ENCODE measurements at places on chromosomes 7 and 10.

DNA sequence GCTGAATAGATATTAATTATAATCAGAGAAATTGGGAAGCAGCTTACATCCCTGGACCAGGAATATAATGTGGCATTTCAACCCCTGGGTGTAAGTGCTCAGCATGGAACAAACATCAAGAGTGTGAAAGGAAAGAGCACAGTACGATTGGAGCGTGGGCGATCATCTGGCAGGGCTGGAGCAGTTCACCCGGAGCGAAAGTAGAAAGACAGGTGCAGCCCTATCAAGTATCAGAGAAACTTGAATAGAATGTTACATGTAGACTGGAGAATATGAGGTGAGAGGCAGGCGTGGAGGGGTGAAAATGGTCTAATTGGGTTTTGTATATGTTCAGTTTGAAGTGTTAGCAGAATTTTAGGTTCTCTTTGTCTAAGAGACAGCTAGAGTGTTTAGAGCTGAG is 303.0 kb downstream of the MDFIC start:
- no peak for DNase-seq

DNA sequence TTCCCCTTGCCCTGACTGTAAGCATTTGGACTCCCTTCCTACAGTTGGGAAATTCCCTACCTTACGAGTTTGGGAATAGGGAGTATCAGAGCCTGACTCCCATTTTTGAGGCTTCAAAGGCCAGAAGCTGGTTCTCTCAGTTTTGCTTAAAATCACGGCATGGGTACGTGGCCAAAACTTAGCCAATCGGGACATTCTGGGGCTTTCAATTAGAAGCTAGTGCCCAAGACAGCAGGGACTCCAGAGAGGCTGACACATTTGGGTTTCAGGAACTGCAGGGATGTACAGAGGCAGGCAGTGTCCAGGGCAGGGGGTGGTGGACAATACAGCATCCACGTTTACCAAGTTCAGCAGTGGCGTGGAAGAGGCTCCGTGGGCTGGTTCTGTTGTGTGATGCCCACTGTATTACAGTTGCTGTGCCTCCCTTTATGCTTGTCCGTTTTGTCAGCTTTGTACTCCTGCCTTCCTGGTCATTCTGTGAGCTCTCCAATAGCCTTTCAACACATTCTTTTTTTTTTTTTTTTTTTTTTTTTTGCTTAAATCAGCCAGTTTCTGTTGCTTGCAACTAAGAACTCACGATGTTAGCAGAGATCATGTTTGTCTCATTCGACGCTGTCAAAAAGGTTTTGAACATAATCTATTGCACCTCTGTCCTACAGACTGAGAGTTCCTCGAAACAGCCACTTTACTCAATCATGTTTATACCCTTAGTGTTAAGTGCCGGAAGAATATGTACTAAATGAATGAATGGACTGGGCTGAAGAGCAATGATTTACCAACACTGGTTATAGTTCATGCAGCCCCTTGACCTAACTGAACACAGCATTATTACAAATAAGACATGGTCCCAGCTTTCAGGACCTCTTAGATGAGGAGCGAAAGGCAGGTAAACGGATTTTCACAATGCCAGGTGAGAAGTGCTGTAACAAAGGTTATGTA is 1.1 kb downstream of the GGCT start:
- DNase-seq = no peak

- no peak for DNase-seq
Observed at GRCh38 chr10:94324609-94325233, 38.0 kb downstream of the NOC3L start.

DNA sequence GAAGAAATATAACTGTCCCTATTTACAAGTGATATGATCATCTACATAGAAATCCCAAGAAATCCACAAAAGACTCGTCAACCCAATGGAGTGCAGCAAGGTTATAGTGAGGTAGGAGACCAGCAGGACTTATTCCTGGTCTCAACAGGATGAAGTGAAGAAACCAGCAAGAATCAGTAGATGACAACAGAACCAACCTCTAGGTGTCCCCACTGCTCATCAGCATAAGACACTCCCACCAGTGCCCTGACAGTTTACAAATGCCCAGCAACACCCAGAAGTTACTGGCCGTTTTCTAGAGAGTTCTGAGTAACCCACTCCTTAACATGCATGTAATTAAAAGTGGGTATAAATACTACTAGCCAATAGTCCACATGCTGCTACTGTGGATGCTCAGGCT is 470.5 kb upstream of the LRRTM3 start:
- DNase-seq = no peak

DNA sequence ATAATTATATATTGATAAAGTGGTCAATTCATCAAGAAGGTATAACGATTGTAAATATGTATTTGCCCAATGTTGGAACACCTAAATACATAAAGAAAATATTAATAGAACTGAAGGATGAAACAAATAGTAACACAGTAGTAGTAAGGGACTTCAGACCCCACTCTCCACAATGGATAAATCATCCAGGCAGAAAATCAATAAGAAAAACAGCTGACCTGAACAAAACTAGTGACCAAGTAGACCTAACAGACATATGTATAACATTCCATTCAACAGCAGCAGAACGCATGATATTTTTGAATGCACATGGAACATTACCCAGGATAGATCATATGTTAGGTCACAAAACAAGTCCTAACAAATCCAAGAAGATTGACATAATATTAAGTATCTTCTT is 286.1 kb upstream of the BMPER start:
- no peak for DNase-seq

GRCh38 chr7:137209151-137209817 is 134.2 kb downstream of the PTN start:
- DNase-seq = no peak

- DNase-seq = no peak
Observed at GRCh38 chr7:116120839-116121238, 89.5 kb upstream of the TES start.

- no peak for DNase-seq
Observed at GRCh38 chr7:76428149-76428823, 3.5 kb downstream of the ZP3 start.

DNA sequence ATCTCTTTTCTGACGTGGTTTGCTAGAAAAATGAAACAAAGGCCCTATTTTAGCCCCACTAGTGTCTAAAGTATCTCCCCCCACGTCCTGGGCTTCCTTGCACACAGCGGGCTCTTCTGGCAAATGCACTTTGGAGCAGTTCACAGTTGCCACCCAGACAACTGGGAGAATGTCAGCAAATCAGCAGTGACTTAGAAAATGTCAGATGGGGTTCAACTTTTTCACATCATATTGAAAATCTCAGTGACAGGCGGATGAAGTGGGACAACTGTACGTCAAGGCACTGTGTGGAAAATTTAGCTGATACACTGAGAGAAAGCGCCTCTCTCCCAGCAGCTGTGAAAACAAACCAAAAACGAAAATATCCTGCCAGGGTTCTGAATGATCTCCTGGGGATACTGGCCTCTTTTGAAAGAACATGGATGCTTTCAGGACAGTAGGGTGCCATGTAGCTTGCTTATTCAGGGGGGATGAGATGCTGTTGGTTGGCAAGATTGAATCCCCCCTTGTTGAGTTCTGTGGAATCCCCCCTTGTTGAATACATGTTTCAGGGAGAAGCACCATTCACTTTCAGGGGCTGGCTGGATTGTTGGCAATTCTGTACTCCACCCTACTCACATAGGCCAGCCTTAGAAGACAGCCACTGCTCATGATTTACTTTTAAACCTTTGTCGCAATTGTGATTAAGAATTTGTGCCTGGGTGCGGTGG is 372.8 kb upstream of the CELF2 start:
- DNase-seq = no peak

- peak; percentile 57 for DNase-seq
Observed at GRCh38 chr7:135224027-135224426, 9.6 kb upstream of the STRA8 start.

DNA sequence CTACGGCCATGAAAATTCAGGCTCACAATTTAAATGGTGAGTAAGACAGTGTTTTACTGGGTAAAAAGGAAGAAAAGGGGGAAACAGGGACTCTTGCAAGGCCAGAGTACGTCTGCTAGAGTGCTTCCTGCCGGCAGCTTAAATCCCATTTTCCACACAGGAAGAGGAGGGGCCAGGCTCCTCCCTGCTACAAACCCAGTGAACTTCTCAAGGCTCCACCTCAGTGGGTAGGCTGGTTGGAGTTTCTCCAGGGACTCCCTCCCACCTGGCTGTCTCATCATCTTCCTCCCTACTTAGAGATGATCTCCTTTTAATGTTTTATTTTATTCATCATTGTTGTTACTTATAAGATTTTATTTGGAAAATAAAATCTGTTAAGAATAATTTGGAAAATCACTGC is 62.6 kb upstream of the SEMA3C start:
- DNase-seq = no peak

GRCh38 chr7:25759748-25760147 is 392.2 kb upstream of the NFE2L3 start:
- no peak for DNase-seq

DNA sequence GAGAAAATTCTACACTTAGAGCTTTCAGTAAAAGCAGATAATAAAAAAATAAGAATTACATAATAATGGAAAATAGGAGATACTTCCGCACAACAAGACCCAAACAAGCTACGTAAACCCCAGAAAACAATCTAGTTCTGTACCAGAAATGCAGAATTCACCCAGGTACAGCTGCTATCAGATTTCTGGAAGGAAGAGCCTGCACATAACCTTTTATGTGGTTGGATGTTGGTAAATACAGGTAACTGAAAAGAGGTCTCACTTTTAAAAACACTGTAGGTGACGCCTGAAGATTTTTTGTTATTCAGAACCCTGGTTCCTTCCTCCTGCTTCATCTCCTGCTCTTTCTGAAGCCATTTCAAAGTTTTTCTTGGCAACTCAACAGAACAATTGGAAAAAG is 29.9 kb downstream of the PANK1 start:
- DNase-seq = no peak

GRCh38 chr7:9719721-9720120 is 1254.0 kb upstream of the PHF14 start:
- no peak for DNase-seq

- no peak for DNase-seq
Observed at GRCh38 chr7:46533946-46534345, 612.9 kb upstream of the IGFBP3 start.

GRCh38 chr10:18351421-18351820 is 211.2 kb downstream of the CACNB2 start:
- DNase-seq = no peak

DNA sequence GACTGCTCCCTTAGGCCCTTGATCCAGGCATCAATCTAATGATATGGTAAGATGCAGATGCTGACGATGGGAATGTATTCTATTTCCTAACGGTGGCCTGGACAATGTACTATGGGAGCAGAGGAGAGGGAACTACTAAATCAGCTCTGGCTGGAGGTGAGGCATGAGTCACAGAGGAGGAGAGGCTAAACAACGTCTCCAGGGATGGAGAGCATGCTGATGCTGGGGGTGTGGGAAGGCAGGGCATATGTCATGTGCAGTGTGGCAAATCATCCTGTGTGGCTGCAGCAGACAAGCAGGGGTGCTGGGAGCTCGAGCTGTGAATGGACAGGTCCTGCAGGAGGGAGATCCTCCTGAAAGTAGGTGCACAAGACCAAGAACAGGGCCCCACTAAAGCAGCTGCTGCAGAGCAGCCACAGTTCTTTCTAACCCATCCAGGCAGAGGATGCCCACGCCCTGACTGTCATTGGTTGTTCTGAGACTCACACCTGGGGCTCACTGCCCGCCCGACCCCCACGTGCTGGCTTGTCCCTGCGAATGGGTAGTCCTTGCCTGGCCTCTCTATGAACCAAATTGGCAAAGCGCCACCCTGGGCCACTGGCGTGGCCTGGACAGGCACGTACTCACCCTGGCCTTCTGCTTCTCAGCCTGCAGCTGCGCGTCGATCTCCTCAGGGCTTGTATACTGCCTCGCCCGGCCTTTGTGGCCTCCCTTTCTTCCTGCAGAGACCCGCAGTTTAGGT is 4.0 kb downstream of the PDAP1 start:
- DNase-seq = no peak

DNA sequence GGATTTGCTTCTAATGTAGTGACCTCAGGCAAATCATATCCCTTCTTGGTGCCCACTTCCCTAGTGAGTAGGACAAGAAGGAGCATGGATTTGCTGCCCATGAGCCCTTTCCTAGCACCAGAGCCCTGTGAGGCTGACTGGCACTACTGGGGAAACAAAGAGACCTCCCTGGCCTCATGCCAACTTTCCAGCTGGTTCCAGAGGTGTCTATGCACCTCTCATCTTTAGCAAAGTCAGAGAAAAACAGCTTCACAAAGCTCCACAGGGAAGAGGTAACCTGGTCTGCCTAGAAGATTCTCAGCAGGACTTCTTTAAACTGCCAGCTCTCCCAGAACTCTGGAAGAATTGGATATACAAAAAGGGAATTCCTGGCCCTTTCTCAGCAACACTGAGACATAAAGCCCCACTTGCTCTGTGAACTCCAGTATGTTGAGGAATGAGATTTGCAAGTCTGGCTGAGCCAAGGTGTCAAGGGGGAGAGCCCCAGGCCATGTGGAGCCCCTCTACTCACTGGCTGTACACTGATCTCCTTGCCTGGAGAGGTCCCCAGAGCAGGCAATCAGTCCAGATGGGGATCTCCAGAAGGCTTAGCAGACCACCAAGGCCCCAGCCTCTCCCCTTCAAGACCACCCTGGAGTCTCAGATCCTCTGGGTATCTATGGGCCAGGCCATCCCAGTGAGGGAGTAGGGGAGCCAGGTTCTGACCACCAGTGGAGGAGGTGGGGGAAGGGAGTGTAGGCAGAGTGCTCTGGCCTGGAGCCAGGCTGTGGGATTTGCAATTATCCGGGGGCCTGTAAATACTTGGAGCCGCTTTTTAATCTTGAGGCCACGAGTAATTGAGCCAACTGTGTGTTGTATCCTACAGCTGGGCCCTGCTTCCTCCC is 24.4 kb upstream of the RBM20 start:
- no peak for DNase-seq

- DNase-seq = no peak
Observed at GRCh38 chr10:1736144-1736971, 967 bp downstream of the ADARB2 start.

DNA sequence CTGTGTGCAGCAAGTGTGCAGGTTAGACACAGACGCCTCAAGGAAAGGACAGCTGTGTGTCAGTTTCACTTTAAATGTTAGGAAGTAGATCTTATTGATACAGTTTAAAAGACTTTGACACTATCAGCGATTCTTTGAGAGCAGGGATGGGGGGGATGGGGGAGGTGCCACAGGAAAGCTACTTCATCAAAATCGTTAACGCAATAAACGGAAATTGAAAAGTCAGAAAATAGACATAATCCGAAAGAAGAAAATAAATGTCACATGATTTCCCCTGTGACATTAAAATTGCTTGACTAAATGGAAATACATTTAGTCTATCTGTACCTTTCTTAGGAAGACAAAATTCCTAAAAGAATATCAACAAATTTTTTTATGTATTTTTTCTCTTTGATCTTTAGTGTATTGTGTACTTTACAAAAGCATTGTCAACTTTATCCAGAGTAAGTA is 476 bp upstream of the ZNF33B start:
- DNase-seq = no peak

- DNase-seq = peak; percentile 93
Observed at GRCh38 chr7:77247206-77247850, 47.7 kb upstream of the FGL2 start.

- DNase-seq = no peak
Observed at GRCh38 chr7:128351296-128352152, 7.8 kb upstream of the RBM28 start.

GRCh38 chr10:100148353-100149211 is 37.2 kb downstream of the ERLIN1 start:
- peak; percentile 23 for DNase-seq

GRCh38 chr7:366161-366803 is 76.3 kb downstream of the FOXL3 start:
- DNase-seq = peak; percentile 56

GRCh38 chr7:151212626-151213025 is 2.3 kb upstream of the H2BK1 start:
- no peak for DNase-seq

- DNase-seq = peak; percentile 84
Observed at GRCh38 chr7:41955893-41956675, 253.2 kb upstream of the INHBA start.
